ENCODE measurements at places on chromosomes 3 and 15.

DNA sequence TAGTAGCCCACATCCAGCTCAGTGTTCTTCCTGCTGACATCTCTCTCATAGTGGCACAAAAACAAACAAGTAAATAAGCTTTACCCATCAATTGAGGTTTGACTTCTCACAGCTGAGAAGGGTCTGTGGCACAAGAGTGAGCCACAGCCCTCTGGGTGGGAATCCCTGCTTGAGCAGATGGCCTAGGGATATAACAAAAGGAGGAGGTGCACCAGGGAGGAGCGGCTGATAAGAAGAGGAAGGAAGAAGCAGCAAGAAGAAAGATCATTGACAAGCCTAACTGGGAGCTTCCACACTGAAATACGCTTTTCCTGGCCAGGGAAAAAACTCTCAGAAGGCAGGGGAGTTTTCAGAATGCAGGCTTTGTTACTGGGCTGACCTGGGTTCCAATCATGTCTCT is 279.8 kb downstream of the UACA start:
- no peak for DNase-seq

DNA sequence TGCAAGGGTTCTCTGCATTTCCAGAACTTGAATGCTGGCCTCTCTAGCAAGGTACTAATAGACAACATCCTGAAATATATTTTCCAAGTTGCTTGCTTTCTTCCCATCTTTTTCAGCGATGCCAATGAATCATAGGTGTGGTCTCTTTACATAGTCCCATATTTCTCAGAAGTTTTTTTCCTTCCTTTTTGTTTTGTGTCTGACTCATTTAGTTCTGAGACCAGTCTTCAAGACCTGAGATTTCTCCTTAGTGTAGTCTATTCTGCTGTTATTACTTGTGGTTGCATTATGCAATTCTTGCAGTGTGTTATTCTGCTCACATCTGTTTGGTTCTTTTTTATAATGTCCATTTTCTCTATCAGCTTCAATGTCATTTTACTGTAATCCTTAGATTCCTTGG is 1265.0 kb upstream of the ALCAM start:
- no peak for DNase-seq

DNA sequence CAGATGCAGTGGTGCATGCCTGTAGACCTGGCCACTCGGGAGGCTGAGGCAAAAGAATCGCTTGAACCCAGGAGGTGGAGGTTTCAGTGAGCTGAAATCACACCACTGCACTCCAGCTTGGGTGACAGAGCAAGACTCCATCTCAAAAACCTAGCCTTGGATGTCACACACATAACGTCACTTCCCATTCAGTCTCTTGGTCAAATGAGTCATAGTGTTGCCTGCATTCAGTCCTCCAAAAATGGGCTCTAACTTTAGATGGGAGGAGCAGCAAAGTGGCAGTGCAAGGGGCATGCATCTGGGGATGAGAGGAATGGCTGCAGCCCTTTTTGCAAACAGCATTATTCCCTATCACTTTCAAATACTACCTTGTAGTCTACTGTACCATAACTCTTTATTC is 62.9 kb upstream of the AGBL1 start:
- peak; percentile 33 for DNase-seq

DNA sequence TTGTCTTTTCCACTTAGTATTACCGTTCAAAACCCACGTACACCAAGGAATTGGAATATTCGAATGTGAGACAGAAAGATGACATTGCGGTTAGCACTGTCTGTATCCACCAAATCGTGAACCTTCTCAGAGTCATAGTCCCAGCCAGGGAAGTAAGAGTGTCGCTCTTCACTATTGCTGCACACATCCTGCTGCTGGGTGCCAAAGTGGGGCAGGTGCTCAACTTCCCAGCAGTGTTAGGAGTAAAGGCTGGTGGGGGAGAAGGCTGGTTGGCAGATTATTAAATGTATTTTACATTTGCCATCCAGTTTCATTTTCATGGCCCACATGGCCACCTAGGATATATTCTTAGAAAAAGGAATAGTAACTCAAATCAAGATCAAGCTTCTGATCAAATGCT is 65.1 kb downstream of the PTPRG start:
- DNase-seq: no peak

GRCh38 chr15:74461847-74462511 is 1.0 kb upstream of the UBL7 start:
- peak; percentile 16 for DNase-seq

DNA sequence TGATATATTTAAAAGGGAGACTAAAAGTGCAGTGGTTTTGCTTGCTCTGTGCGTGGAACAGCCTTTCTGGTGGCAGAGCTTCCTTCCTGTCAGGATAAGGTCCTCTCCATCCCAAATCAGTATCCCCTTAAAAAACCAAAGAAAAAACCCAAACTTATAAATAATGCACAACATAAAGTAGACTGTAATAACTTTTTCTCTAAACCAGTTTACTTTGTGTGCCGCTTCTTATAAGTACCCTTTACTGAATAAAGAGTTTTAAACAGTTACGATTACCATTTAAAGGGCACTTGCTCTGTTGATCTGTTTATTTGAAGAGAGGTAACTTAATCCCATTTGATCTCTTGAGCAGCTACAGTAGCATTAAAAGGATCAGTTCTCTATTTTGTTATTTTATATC is 2.5 kb downstream of the PIK3CA start:
- no peak for DNase-seq

DNA sequence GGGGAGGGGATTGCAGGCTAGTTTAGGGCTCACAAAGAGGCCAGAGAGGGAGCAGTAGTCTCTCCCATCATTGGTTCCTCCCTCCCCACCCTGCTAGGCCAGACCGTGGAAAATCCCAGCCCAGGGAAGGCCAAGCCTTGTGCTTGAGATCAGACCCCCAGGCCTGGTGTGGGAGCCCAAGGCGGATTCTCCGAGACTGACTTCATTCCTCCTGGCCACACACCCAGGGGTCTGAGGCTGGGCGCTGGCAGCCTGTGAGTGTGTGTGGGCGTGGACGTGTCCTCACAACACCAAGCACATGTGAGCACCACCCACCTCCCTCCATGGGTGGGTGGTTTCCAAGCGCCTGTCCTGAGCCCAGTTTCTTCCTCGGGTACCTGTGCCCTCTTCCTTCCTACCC is 4.1 kb downstream of the LOXL1 start:
- peak; percentile 96 for DNase-seq

DNA sequence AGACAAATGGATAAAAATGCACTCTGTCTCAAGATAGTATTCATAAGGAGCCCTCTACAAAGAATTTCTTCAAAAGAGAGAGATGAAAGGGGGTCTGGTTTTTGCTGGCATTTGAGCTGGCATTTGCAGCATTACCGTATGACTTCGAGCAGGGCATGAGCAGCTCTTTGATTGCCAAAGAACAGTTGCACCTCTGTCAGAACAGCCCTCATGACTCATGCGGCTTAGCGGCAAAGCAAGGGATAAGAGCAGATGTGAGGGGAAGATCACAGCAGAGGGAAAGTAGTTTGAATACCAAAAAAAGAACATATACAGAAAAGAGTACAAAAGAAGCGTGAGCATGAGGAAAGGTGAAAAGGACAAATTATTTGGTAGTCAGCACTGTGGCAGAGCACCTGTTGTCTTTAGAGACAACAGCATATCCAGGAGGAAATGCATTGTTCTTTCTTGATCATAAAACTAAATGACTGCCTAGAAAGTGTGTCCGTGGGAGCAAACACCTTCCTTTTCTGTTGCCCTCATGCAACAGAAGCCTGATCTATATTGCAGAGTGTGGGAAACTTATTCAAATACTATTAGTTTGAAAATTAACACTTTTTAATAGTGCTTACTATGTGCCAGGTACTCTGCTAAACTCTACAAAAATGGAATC is 80.5 kb upstream of the SLC24A5 start:
- peak; percentile 78 for DNase-seq

- DNase-seq: no peak
These were observed 27.7 kb upstream of the SLC4A7 start for GRCh38 chr3:27511724-27512422.

DNA sequence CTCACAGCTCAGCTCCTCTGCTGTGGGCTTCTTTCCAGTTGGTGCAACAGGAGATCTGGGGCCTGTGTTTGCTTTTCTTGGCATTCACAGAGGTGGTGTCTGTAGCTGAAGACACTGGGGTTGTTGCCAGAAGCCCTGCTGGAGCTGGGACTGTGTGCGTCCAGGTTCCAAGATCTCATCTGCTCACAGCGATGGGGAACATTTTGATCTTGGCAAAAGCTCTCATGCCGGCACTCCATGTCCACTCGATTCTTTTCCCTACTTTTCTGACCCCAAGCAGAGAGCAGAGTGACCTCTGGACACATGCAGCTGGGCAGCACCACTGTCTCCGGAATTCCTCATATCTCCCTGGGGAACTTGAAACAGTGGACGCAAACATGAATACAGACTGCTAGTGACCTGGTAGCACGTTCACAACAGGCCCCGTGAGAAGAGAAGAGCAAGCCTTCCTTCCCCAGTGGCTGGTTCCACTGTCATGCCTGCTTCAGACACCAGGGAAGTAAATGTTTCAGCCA is 36.1 kb upstream of the MECOM start:
- DNase-seq: peak; percentile 16

- DNase-seq: no peak
These were observed 215.9 kb upstream of the LRRC3B start for GRCh38 chr3:26406636-26407035.

DNA sequence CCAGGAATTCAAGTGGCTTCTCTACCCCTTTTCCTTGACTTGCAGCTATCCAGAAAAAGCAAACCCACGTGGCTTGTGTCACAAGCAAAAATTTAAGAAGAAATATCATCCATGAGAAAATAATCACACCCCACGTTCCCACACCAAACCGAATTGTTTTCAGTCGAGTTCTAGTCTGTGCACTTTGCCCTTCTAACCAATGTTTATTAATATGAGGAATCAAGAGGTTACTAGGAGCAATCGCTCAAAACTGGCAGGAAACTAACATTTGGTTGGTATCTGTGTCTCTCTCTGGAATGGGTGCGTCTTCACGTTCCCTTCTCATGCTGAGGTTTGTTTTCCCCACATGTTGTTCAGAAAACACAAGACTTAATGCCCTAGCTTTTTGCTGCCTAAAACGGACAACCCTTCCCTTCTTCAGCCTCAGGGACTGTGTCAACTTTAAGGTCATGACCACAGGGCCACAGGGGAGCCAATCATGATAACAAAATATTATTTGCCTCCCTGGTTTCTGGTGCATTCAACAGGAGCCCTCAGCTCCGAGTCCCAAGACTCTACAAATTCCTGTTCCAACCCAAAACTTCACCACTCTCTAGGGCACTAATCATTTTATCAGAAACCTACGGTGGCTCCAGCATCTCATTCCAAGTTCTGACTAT is 41.4 kb upstream of the LMCD1 start:
- DNase-seq: no peak

- no peak for DNase-seq
These were observed 22.0 kb upstream of the RBSN start for GRCh38 chr3:15120986-15121385.

DNA sequence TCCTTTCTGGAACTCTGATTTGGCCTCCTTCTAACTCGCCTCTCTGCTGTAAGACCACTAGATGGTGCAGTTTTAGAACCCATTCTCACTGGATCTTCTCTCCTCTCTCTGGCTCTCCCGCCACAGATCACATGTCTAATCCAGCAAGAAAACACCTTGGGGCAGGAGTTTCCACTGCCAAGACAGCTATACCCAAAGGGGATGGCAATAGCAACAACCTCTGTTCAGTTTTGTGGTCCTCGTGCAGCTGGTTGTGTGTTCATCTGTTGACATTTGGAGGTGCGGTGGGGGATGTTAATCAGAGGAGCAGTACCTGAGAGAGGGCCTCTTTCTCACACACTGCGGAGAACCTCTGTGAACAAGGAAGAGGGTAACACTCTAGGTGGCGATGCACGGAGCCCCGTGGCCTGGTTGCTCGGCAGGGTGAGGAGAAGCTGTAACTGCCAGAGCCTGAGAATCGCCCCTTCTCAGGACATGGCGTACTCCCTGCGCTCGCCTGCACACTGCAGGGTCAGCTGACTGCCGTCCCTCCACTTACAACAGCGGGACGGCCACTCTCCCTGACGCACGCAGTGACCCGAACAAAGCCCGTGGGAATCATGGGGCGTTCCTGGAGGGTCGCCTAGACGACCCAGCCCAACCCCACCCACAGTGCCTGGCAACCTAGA is at the start of gene TEX55:
TSS of gene TEX55 (plus strand) at position 666 of the 668 bp plus-strand sequence. CDS start 25 bp downstream, outside the sequence.
- peak; percentile 53 for DNase-seq

GRCh38 chr3:40653001-40653400 is 128.2 kb downstream of the ZNF621 start:
- DNase-seq: no peak

DNA sequence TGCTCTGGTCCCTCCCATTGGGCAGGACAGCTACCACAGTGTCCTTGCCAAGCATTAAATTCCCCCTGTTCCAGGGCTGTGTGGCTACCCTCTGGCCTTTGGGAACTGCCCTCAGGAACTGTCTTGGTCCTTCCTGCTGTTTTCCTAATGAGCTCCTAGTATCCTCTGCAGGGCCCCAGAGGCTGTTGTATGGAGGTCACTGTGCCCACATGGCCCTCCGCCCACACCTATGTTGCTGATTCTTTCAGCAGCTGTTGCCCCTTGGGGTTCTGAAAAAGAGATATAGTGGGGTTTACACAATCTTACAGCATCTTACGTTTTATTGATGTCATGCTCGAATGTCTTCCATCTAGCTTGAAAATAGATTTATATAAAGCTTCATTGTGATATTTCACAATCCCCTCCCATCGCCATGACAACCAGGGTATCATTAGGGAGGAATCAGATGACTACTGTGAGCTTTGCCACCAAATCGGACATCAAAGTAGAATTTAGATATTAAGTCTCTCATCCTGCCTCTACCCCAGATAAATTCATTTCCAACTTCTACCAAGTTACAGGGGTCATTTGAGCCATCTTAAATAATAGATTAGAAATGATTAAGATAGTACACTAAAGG is 97.1 kb upstream of the NR2E3 start:
- no peak for DNase-seq

DNA sequence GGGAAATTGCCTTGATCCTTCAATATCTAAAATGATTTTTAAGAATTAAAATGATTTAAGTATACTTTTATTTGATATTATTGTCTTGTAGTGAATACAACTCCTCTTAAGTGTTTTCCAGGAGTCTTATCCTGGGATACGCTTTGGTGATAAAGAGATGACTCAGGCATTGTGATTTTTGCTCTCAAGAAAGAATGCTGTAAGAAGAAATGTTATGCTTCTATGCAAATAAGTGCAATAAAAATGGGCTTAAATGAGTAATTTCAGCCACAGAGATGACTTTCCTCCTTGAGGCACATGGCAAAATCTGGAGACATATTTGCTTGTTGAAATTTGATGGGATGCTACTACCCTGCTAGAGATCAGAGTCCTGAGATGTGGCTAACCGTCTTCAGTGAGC is 358.6 kb upstream of the BCHE start:
- no peak for DNase-seq

Data from astrocyte of the hippocampus (primary cell).